ENCODE measurements at places on chromosomes 6 and 20.

DNA sequence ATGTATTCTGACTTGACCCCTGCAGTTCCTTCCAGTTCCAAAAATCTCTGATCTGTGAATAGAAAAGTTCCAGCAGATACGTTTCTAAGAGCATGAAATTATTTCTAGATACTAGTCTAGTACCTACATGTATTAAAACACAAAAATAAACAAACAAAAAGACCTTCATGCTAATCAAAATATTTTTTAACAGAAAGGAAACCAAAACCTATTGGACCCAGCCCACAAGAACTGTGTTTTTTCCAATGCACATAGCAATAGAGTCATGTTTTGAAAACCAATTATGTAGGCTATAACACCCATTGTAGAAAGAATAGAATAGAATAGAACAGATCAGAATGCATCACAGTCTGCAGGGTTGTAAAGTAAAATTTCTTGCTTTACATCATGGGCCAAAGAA is 158.6 kb upstream of the TNFAIP3 start:
- DNase-seq, result no peak

DNA sequence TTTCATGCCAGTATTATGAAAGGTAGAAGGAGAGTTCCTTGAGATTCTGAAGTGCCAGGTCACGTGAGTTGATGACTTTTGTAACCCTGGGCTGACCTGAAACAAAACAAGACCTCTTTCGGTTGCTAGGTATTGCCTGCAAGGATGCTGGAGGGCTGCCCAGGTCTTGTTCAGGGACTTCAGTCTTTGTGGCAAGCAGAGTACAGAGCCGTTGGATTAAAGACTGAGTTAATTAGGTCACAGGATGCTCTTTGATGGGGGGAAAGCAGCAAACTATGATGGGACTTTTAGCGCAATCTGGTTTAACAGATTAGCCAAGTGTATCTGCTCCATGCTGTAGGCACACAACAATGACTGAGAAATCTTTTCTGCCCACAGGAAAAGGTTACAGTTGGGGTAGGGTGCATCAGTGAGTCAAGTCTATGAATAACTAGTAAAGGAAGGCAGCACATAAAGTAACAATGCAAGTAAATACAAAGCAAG is 12.8 kb upstream of the ELOVL5 start:
- no peak for DNase-seq

- DNase-seq, result no peak
These were observed 80.3 kb downstream of the TBC1D7 start for GRCh38 chr6:13248053-13248452.

GRCh38 chr20:36607586-36608387 is 2.2 kb downstream of the RAB5IF start:
- DNase-seq, result no peak

DNA sequence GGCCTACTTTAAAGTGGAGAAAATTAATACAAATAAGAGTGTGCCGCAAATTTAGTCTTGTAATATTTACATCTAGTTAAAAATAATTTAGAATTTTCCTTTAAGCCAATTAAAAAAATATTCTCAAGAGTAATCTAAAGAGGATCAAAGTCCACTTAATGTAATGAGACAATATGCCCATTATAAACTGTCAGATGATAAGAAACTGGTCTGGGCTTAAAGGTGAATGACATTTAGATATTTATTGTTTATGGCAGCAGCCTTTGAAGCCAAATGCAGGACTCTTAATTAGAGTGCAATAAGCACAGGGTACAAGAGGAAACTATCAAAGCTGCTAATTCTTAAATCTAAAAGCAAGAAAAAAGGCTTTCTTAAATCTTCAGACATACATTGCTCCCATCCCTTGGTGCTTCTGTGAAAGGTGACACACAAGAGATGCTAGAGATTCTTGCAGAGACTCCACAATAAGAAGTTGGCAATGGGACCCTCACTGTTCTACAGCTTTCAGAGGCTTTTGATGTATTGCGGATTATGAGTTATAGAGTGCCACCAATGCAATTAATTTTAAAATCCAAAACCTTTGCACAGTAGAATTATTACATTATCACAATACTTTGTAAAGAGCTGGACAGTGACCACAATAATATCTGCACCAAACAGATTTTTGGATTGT is 116.1 kb downstream of the MAN1A1 start:
- no peak for DNase-seq

GRCh38 chr6:5248302-5249098 is 12.2 kb downstream of the LYRM4 start:
- no peak for DNase-seq

DNA sequence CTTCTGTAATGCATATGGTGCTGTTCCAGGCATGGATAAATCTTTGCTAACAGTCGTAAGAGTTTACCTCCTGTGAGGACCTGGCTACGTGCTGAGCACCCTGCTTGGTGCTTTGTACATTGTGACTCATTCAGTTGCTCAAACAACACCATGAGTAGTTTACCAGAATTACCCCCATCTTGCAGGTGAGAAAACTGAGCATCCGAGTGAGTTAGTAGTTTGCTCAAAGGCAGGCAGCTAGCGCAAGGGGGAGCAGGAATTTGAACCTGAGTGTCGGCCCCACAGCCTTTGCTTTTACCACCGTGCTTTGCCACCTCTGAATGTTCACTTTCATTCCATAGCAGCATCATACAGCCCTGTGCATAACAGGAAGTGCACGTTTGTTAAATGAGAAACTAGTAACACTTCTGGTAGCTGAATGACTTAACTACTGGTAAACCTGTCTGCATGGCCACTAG is 121.9 kb downstream of the MTHFD1L start:
- no peak for DNase-seq

GRCh38 chr20:8518878-8519277 is 386.8 kb downstream of the PLCB1 start:
- no peak for DNase-seq

DNA sequence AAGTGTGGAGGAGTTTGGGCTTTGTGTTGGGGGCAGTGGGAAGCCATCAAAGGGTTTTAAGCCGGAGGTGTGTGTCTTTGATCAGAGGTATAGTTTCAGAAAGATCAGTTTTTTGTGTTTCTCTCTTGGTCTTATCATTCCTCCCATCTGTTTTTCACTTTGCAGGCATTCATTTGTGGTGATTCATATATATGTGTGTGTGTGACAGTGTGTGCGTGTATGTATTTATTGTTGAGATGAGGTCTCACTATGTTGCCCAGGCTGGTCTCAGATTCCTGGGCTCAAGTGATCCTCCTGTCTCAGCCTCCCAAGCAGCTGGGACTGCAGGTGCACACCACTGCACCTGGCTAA is 11.1 kb upstream of the SERINC3 start:
- DNase-seq, result no peak

DNA sequence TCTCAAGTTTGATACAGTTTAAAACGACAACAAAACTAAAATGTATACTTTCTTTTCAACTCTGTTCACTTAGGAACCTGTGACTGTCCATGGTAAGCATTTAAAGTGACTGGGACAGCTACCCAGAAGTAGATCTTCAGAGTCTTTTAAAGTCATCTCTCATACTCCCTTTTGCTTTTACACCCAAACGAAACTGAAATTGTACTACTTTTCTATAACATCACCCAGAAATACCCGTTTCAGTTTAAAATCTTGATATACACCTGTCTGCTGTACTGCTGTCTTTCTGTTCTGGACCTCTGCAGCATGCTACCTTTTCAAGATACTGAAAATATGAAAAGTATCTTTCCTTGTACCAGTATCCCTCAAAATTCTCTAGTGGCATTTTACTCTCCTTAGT is 170.4 kb upstream of the THEMIS start:
- peak; percentile 87 for DNase-seq

- DNase-seq, result no peak
These were observed 38.5 kb upstream of the TFB1M start for GRCh38 chr6:155352811-155353210.

- no peak for DNase-seq
These were observed 2.6 kb upstream of the SLC22A7 start for GRCh38 chr6:43295456-43295855.

DNA sequence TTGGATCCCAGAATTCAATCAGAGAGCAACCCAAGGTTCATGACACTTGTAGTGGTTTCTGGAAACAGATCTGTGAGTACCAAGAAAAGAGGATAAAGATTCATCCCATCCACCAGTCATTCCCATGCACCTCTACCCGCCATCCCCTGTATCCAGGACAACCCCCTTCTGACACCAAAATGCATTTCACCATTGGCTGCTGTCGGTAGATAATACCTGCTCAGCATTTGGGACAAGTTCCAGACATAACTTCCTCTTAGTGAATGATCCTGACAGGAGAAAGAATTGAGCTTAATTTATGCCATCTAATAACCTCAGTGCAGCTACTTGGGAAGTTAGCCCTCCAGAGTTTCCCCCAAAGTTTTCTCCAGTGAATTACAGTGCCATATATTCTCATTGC is 329.1 kb downstream of the ZFAND3 start:
- DNase-seq, result no peak

GRCh38 chr20:32737371-32738223 is 5.7 kb downstream of the COMMD7 start:
- no peak for DNase-seq

- DNase-seq, result no peak
These were observed 195.8 kb upstream of the FUT9 start for GRCh38 chr6:95819939-95820338.

- peak; percentile 76 for DNase-seq
These were observed 155.7 kb upstream of the PRSS16 start for GRCh38 chr6:27091661-27092315.

GRCh38 chr6:111586554-111586953 is 19.1 kb downstream of the TRAF3IP2 start:
- DNase-seq, result peak; percentile 12

- DNase-seq, result no peak
These were observed 3.8 kb downstream of the MTCL3 start for GRCh38 chr6:127515234-127515793.

- DNase-seq, result no peak
These were observed 4.4 kb downstream of the NCOA5 start for GRCh38 chr20:46085179-46085851.

DNA sequence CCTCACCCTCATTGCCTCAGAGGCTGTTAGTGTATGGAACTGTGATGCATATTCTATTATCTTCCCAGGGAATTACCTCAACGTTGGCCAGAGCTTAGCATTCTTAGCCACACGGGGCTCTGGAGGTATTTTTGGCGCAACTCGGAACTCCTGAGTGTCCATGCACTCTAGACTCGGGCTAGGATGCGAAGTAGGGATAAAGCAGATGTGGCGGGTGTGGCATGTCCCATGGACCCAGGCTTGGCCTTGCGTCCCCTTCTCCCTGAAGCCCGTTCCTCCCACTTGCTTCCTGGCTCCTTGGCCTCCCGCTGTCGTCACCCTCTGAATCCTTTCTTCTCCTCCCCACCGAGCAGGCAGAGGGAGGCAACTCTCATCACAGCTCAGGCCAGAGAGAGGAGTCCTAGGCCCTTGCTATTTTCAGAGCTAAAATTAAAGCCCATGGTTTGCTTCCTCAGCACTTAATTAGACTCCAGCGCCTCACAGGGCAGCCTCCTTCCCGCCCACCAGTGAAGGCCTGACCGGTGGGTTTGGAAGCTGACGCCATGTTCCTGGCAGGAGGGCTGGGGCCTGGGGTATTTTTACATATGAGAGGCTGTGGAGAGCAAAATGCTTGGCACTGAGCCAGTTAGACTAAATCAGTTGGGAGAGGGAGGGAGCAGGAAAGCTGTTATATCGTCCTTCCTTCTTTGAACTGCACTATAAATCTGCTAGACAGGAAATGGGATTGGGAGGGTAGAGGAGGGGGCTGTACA is 138.7 kb downstream of the FOXO3 start:
- DNase-seq, result no peak

DNA sequence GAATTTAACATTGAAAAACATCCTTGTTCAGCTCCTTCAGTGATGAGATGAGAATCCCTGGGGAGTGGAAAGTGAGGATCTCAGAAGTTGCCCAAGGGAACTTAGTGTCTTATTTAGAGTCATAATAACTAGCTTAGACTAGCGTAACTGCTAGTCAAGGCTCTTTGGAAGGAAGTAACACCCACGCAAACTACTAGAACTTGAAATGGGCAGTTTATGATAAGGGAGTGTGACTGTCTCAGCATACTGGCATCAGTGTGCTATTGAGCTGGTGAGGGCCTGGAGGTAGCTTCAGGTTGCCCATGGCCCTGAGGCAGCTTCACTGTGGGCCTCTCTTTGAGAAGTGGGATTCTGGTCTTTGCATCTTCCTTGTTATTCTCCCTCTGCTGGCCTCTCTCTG is 40.1 kb downstream of the SLX4IP start:
- no peak for DNase-seq

GRCh38 chr6:146874278-146875018 is 275.7 kb downstream of the ADGB start:
- DNase-seq, result no peak

DNA sequence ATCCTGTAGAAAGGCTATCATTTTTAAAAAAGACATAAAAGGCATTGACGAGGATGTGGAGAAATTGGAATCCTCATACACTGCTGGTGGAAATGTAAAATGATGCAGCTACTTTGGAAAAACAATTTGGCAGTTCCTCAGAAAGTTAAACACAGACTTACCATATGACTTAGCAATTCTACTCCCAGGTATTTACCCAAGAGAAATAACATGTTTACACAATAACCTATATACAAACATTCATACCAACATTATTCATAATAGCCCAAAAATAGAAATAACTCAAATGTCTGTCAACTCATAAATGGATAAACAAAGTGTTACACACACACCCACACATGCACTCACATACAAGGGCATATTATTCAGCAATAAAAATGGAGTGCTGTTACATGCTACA is 23.4 kb upstream of the CEP85L start:
- no peak for DNase-seq

DNA sequence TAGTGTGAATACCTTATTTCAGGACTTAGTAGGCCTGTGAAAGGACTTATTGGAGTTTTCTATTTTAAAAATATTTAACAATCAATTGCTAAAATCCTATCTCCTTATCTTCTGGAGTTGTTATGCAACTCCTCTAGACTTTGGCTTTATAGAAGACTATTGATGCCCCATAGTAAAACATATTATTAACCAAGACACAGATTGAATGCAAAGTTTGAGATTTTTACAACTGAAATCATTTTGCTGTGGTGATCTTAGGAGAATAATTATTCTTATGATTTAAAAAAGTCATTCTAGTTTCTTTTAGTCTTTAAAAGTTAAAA is 4.5 kb downstream of the HEY2 start:
- no peak for DNase-seq

- no peak for DNase-seq
These were observed 77.3 kb downstream of the EPHA7 start for GRCh38 chr6:93341900-93342613.
